AG04450 (cell line): ENCODE measurements at places on chromosomes 12 and 14. TPM values are rescaled to one million over a fixed set of nuclear protein-coding genes. Genes with fewer than 3 reads are reported as not detected.

DNA sequence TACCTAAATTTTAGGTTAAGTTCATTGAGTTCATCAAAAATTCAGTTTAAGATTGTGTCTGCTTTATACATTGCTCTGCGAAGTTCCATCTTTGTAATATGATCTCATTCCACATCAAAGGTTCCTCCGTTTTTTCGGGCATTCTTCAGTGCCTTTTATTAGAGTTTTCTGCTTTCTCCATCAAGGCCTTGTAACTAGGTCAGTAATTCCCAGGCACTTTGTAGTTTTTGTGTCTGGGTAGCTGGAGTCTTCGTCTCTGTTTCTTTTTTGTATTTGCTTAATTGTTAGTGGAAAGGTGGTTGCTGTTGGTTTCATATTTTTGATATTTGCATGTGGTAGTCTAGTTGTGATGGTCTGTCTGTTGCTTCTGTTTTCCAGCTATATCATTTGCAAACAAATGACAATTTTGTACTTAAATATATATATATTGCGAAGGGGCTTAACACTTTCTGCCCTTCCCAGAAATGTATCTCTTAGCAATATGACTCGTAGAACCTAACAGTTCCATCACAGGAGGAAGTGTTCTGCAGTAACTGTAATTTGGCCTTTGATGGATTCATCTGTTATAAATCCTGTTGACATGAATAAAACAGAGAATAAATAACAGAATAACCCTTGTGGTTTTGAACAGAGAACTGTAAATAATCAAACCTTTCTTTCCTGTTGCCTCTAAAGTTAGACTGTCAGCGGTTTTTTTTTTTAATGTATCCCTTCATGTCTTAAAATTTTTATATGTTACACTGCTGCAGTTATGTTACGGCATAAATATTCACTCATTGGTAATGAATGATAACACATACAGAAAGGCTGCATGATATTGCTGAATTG, 88.4 kb upstream of the DYNC1H1 start:
- DNase-seq, result no peak

DNA sequence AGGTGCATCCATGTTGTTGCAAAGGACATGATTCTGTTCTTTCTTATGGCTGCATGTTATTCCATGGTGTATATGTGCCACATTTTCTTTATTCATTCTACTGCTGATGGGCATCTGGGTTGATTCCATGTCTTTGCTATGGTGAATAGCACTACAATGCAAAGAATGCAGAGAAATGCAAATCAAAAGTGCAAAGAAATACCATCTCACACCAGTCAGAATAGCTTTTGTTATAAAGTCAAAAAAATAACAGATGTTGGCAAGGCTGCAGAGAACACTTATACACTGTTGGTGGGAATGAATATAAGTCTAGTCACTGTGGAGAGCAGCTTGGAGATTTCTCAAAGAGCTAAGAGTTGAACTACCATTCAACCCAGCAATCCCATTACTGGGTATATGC, 99.2 kb downstream of the DHRS2 start:
- DNase-seq, result no peak

GRCh38 chr14:68550338-68550715, 242.5 kb downstream of the ZFP36L1 start:
- DNase-seq, result no peak

- no peak for DNase-seq
Measured at GRCh38 chr14:23550812-23551265, 726 bp downstream of the ZFHX2 start.

DNA sequence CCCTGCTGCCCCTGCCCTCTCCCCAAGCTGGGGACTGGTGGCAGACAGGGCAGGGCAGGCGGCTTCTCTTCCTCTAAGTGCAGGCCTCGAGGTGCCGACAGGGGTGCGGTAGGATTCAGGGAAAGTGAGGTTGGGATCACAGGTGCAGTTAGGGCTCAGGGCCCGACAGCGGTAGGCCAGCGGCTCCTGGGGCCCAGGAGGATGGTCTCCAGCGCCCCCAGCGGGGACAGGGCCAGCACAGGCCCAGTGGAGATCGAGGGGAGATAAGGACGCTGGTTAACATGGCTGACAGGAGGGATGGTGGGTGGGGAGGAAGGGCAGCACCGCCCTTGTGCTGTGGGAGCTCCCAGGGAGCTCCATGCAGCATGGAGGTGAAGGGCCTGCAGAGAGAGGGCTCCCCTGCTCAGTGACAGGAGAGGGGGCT, 935 bp upstream of the CRIP1 start:
- no peak for DNase-seq

- DNase-seq, result peak; percentile 78
Measured at GRCh38 chr14:59407246-59408010, 57.8 kb downstream of the GPR135 start.

- peak; percentile 93 for DNase-seq
Measured at GRCh38 chr12:12992418-12993130, 7.5 kb downstream of the HEBP1 start.

DNA sequence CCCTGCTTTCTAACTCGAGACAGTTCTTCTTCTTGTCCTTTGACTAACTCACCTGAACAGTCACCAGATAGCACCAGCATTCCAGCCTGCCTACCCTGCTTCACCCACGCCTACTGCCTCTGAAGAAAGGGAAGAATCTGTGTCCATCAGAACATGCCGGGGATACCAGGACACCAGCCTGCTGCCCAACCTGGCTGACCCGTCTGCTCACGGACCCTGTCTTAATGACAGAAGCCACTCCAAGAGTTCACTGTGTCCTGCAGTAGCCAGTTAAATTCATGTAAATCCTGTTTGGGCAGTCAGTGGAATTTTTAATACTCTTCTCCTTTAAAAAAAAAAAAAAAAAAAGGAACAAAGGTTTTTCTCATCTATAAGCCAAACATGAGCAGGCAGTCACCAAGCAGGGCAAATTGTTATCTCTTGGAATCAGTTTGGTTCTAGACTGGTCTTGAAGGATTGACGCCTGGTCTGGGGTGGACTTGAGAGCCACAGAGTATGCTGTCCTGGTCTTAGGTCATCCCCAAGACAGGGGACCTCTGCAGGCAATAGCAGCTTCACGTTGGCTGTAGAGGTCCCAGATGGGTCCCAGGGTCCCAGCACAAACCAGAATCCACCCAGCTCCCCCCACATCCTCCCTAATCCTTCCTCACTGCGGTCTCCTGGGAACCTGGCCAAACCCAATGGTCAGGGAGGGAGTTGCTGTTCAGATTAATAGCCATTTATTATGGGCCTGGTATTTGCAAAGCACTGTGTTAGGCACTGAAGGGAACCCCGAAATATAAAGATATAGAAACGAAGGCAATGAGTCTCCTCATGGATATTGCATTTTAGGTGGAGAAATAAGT, 181.1 kb upstream of the HIF1A start:
- DNase-seq, result no peak

GRCh38 chr12:15859116-15859515, 23.1 kb upstream of the STRAP start:
- no peak for DNase-seq

DNA sequence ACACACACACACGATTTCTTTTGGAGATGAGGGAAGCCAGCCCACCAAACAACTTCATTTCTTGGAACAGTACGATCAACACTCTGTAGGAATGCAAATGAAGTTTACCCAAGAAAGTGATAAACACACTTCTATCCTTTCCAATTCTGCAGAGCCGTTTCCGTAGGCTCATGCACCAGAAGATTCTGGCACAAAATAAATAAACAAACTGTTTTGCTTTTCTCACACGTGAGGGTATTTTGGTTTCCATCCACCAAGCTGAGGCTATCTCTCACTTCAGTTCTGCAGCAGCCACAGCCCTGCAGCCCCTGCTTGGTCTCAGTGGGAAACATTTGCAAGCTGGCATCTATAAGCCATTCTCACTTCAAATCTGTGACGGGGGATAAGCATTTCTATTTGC, 15.3 kb upstream of the TSPAN11 start:
- DNase-seq, result no peak

GRCh38 chr14:95222870-95223398, 65.6 kb upstream of the DICER1 start:
- DNase-seq, result no peak

- DNase-seq, result no peak
Measured at GRCh38 chr12:131132118-131132892, 178.6 kb downstream of the ADGRD1 start.

GRCh38 chr12:64009321-64010068, 165.0 kb downstream of the SRGAP1 start:
- no peak for DNase-seq

DNA sequence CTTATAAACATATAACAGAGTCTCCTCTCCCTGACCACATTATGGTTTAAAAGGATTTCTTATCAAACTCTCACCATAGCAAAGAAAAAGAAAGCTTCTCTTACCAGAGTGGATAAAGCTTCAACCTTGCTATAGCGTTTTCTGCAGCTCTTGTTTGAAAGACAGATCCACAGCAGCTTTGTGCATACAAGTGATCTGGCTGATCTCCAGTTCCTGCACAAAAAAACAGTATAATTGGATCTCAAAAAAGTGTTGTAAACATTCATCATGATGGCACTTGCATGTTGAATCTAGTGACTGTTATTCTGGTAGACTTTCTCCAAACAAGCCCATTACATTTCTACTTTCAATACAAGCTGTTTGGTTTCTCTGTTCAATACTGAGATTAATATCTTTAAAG, 178.9 kb upstream of the MGAT4C start:
- DNase-seq, result no peak

DNA sequence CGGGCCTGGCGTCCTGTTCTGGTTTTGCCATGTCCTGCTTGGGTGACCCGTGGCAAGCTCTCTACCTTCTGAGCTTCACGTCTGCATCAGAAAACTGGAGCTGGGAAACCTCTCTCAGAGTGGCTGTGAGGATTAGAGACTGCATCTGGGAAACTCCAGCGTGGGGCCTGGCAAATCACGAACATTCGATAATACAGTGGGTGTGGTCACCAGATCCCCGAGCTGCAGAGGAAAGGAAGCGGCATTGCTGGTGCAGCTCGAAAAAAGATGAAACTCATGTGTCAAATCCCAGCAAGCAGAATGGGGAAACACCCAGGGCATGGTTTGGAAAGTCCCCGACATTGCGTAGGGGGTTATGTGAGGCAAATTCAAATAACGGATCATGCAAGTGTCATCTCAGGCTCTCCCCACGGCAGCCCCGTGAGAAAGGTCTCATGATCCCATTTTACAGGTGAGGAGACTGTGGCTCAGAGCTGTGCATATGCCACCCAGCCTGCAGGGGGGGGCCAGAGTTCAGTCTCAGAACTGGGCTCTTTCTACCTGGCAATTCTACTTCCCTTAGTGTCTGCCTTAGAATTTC, 98.1 kb upstream of the VRK1 start:
- DNase-seq, result no peak

DNA sequence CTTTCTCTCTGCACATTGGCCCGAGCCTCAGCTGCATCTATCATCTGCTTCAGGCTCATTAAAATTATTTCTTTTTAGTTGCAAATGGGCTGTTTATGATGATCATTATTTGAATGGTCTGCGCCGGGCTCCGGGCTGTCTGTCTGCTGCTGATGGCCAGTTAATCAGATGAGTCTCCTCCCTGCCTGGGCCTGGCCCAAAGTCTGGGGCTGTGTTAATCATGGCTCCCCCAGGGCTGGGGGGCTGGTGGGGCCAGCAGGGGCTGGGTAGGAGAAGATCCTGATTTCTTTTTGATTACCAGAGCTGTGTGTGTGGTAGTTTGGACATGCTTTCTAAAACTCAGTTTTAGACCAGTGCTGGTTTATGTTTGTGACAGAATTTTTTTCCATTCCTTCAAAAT, 159.1 kb downstream of the PHETA1 start:
- no peak for DNase-seq

DNA sequence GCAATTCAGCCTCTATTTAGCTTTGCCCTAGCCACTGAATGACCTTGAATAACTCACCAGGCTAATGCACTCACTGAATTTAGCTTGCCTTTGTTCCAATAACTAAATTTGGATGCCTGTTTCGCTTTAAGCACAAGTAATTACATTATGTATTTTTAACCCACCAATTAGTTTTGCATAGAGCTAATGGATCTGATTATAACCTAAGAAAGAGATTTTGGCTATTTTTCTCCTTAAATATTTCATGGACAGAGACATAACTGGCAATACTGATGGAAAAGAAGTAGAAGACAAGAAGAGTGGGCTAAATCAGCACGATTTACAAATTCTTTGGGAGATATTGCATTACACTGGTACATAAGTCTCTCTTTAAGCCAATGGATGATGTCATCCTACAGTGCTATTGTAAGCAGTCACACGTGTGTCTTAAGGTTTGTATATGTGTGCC, 85.7 kb downstream of the AKAP6 start:
- DNase-seq, result no peak

DNA sequence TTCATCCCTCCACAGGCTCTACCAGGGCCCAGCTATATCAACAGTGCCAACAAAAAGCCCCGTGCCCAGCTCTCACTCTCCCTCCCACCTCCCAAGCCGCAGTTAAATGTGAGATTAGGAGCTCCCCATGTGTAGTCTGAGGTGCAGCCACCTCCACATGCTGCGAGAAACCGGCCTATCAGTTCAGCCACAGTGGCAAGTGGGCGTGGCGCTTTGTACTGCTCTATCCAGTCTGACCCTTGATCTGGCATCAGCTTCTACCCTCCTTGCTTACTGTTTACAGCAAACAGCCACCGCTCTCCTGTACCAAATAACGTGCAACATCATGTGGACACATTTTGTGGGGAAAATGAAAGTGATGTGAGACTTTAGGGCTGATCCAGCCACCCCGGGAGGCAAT, 1.7 kb downstream of the PLEK2 start:
- no peak for DNase-seq

- no peak for DNase-seq
Measured at GRCh38 chr14:89095036-89095435, 270.6 kb downstream of the TTC8 start.

GRCh38 chr12:50579757-50580267, 75.0 kb downstream of the DIP2B start:
- DNase-seq, result no peak

GRCh38 chr14:54893151-54893760, 9.4 kb downstream of the GCH1 start:
- DNase-seq, result peak; percentile 36

GRCh38 chr12:132648616-132649225, 30.1 kb downstream of the P2RX2 start:
- DNase-seq, result no peak

DNA sequence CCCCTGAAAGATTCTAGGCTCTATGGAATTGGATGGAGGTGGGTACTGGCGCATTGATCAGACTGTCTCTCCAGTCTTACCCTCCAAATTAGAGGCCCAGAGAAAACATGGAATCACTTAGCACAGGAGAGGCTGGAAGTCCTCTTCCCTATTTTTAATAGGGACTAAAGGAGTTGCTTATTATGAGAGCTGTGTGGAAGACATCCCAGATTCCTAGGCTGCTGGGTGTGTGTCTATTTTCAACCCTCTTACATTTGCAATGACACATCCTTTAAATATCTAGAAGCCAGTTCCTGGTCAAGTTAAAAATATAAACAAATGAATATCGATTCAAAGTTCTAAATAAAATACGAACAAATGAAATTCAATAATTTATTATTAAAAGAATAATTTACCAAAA, 58.3 kb upstream of the ARID2 start:
- DNase-seq, result peak; percentile 21

ERP27 gene
- not detected in 2 replicates for polyA plus RNA-seq

UNC79 gene
- polyA plus RNA-seq, result 0.02 and 0.04 TPM in 2 replicates

MAP4K5 gene
- polyA plus RNA-seq, result 30.3 and 35.4 TPM in 2 replicates

ANKS1B gene
- polyA plus RNA-seq, result 0.17 and 0.22 TPM in 2 replicates

PLEK2 gene
- polyA plus RNA-seq, result 1.5 and 1.6 TPM in 2 replicates

CEBPE gene
- polyA plus RNA-seq, result not detected in 2 replicates

ALX1 gene
- not detected in 2 replicates for polyA plus RNA-seq

LHX5 gene
- not detected in 2 replicates for polyA plus RNA-seq

KCNK10 gene
- not detected in 2 replicates for polyA plus RNA-seq

SLCO1B1 gene
- not detected in 2 replicates for polyA plus RNA-seq

CIDEB gene
- 0.31 and 0.48 TPM in 2 replicates for polyA plus RNA-seq

PXMP2 gene
- polyA plus RNA-seq, result 17.3 and 19.6 TPM in 2 replicates
